Activated T-cell treated with anti-CD3 and anti-CD28 coated beads for 1 hour (primary cell): ENCODE measurements at places on chromosomes 4 and X.

DNA sequence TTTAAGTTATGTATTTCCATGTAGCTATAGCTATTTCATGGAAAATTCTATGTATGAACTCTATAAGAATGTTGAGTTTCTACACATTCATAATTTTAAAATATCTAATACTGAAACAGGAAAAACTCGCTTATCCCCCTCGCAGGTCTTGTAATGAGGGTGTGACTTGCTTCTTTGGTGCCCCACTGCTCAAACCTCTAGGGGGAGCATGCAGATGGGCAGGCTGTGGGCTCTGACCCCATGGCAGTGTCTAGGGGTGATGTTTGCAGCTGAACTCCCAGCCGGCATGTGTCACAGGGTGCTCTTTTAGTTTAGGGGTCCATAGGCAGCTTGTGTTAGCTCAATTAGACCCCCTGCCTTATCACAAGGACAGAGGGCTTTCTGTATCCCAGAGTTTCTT, 1825.7 kb upstream of the ADGRL3 start:
- DNase-seq = no peak

GRCh38 chrX:69318651-69319340, 153.5 kb upstream of the PJA1 start:
- no peak for DNase-seq

DNA sequence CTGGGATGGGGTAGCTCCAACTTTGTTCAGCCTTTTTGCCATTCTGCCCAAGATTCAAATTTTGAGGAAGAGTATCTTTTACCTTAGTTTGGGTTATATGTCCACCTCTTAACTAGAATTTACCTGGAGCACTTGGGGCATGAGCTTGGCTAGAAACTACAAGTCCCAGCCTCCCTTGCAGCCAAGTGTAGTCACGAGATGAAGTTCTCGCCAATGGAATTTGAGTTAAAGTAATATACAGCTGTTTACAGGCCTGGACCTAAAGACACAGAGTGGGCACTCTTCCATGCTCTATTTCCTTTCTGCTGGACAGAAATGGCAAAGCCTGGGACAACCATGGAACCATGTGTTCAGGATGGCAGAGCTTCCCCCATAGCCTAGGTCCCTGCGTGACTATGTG, 233.6 kb upstream of the GATB start:
- DNase-seq = no peak

GRCh38 chr4:165360041-165360695, 18.6 kb upstream of the CPE start:
- no peak for DNase-seq

DNA sequence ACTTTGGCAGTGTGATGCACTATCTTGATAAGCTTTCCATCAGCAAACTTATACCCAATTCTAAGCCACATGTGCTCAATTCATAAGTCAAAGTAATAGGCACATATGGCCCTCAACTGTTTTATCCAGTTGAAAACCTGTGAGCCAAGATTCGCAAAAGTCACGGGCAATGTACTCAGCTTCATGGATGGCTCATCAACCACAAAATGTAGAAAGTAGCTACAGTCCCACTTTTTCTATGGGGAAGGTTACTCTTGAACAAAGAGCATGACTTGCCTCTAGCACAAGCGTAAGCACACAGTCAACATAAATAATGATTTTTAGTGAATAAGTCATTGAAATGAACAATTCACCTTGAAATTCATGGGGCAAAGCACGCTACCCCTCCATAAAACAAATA, 25.1 kb upstream of the DDX53 start:
- DNase-seq = no peak
